HT-29 (cell line): ENCODE measurements at places on chromosomes 4 and X.

DNA sequence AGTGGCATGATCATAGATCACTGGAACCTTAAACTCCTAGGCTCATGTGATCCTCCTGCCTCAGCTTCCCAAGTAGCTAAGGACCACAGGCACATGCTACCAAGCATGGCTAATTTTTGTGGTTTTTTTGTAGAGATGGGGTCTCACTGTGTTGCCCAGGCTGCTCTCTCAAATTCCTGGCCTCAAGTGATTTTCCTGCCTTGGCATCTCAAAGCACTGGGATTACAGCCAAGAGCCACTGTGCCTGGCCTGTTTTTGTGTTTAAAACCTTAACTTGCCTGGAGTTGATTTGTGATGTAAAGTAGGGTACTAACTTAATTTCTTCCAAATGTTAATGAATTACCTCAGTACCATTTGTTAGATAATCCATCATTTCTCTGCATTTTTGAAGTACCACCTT is 22.3 kb downstream of the DLG3 start:
- no peak for DNase-seq

DNA sequence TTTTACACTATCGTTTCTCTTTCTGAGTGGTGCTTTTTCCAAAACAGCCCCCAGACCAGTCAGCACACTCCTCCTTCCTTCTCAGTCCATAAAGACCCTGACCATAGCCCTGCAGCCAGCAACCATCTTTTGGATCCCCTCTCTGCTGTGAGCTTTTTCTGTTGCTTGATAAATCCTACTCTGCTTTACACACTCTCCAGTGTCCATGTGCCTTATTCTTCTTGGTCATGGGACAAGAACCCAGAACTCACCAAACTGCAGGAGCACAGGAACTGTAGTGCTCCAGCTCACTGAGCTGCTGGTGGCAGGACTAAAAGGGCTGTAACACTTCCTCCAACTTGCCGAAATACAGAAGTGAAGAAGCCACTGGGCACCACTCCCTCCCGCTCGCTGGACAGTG is 32.5 kb downstream of the COX18 start:
- no peak for DNase-seq

DNA sequence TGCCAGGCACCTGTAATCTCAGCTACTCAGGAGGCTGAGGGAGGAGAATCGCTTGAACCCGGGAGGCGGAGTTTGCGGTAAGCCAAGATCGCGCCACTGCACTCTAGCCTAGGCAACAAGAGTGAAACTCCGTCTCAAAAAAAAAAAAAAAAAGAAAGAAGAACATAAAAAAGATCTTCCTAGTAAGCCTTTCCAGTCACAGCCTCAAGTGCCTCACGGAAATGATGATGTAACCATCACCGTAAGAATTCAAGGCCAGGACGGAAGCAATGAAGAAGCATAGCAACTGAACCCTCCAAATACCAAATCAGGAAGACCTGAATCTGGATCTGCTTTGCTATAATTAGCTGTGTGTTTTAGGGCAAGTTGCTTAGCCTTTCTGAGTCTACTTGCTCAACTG is 28.8 kb downstream of the RBM47 start:
- DNase-seq: no peak

- DNase-seq: peak; percentile 93
Measured at GRCh38 chr4:10917566-10917965, 233.0 kb upstream of the CLNK start.

DNA sequence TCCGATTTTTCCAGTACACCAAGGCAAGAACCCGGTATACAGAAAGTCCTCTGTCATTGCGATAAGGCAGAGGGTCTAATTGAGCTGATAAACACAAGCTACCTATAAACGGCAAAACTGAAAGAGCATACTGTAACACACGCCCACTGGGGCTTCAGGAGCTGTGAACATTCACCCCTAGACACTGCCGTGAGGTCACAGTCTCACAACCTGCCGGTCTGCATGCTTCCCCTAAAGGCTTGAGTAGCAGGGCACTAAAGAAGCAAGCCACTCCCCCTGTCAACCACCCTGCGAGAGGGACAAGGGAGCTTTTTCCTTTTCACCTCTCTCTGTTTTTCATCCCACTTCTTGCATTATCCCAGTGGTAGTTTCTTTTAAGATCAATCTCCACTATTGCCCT is 22.4 kb upstream of the F9 start:
- no peak for DNase-seq

DNA sequence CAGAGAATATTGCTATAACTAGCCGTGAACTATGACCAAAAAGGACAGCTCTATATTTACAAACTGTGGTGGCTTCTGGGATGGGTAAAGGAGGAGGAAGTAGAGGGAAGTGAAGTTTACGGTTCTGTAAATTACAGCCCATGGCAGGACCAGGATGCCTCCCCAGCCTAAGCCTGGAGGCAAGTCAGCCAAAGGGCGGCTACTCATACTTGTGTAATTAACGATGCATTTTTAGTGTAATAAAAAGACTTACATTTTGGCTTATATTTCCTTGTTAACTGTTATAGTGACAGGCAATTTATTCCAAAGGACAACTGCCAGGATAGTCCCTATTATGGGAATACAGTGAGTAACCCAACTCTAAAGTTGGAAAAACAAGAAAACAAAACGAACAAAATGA is 139.9 kb upstream of the OTUD4 start:
- DNase-seq: no peak

DNA sequence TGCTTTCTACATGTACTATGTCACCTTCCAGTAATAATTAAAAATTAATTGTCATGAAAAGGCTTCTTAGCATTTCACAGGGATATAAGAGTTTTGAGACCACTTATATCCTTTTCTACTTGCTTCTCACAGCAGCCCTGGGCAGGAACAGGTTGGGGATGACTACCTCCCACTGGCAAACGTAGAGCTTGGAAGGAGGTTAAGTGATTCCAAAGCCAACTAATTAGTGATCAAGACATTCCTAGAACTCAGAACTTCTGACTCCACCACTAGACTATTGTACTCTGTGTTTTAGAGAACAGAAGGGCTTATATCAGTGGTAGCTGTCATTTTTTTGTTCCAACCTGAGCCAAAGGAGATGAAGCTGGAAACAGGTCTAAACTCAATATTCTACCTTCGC is 364.5 kb upstream of the BOD1L1 start:
- no peak for DNase-seq
